Bronchial epithelial cell (primary cell): ENCODE measurements at places on chromosomes 3 and 15.

DNA sequence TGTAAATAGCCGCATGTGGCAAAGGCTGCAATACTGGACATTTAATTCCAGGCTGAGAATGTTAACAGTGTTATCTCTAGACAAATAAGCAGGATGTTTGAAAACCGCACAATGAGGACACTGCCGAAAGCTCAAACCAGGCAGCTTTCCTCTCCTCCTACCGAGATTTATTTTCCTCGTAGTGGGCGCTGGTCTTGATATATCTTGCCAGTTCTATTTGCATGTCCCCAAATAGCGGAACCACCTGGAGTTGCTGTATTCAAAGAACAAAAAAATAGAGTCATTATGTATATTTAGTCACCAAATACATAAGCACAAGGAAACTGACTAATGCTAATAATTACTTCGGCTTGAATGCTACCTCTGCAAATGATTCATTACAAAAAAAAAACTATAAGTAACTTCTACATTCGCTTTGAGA lies 46.5 kb downstream of the CYFIP1 start:
- peak; percentile 73 for DNase-seq

- DNase-seq, result no peak
Observed at GRCh38 chr3:127092776-127093175, 100.2 kb upstream of the PRR23E start.

DNA sequence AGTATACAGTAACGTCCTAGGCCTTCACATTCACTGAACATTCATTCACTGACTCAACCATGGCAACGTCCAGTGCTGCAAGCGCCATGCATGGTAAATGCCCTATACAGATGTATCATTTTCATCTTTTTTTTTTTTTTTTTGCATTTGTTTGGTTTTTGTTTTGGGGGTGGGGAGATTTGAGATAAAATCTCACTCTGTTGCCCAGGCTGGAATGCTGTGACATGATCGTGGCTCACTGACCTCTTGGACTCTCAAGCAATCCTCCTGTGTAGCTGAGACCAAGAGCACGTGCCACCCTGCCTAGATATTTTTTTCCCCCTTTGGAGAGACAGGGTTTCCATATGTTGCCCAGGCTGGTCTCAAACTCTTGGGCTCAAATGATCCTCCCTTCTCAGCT lies 37.4 kb downstream of the SUSD5 start:
- no peak for DNase-seq

GRCh38 chr3:186281176-186281575 lies 80.9 kb downstream of the DGKG start:
- peak; percentile 80 for DNase-seq

GRCh38 chr3:178297740-178298139 lies 238.5 kb upstream of the KCNMB2 start:
- no peak for DNase-seq

- no peak for DNase-seq
Observed at GRCh38 chr3:137081711-137082110, 123.9 kb downstream of the IL20RB start.

- DNase-seq, result no peak
Observed at GRCh38 chr3:159080256-159080655, 278.4 kb downstream of the MFSD1 start.

DNA sequence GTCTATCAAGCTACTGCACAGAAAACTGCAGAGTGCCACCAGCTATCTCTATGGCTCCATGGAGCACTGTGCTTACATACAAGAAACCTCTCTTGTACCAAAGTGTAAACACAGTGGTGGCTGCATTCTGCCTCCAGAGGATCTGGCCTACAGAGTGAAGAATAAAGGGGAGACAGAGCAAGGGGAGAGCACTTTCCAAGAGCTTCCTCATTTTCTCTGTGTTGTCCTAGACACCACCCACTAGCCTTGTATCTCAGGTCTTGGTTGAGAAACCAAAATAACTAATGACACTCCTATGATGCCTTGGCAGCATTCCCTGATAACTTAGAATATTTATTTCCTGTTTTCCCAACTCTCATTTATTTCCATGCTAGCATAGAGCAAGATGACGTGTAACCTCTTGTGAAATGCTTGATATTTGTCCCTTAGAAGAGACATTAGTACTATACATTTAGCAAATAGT lies 56.9 kb upstream of the PHLDB2 start:
- DNase-seq, result peak; percentile 98

DNA sequence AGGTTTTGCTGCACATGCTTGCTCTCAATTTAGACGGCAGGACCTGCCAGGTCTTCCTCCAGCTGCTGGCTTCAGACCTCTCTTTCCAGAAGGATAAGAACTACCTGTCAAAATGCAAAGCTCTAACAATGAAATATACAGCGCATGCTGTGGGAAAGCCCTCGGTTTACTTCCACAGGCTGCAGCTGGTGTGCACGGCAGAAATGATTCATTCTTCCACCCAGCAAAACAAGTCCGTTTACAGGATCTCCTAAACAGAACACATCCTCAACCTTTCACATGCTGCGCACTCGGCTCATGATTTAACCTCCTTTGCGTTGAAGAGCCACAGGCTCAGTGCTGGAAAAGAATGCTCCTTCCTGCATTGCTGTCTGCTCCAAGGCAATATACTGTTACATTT lies 92.4 kb upstream of the WNT5A start:
- no peak for DNase-seq

GRCh38 chr3:158640646-158641045 lies 3.7 kb upstream of the GFM1 start:
- DNase-seq, result no peak

GRCh38 chr3:28115316-28115715 lies 126.1 kb upstream of the CMC1 start:
- no peak for DNase-seq

DNA sequence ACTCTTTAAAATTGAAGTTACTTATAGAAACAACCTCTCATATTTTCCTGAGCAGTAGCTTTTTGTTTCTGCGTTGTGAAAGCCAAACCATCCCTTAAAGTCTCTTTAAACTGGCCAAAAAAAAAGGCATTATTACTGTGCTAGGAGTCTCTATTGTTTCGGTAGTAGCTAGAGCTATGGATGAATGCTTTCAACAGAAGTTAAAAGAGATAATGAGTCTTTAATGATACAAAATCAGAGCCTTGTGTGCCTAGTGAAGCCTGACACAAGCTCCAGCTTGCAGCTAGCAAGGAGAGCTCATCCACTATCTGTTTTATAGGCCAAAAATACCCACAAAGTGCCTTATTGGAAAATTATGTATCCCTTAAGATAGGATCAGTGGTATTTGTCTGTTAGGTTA lies 360.4 kb upstream of the CDIN1 start:
- DNase-seq, result no peak

- no peak for DNase-seq
Observed at GRCh38 chr3:14274612-14274936, 96.0 kb downstream of the LSM3 start.

DNA sequence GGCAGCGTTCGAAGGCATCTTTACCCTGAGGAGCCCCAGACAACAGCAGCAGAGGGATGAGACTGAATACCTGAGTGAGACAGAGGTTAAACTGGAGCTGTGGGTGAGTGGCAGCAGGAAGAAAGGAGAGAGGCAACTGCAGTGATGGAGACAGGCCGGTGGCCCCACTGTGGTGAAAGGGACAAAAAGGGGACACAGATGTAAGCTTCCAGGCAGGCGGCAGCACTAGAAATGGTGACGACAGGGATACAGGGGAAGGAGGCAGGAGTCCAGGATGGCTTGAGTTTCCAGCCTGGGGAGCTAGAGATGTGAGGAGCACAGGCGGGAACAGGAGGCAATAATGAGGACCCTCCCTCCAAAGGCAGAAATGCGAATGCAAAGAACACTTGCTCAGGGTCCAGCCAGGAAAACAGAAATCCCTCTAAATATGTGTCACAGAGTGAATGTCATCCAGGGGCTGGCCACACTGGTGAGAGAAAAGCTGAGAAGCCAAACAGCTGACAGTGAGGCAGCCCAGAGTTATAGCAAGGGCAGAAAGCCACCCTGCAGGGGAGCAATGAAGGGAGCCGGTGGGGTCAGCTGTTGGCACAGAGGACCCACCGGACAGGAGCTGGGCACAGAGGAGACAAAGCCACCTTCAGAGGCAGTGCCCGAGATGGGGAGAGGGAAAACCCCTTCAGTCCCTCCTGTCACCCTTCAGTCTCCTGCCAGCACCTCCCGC lies 70.1 kb downstream of the TBC1D2B start:
- no peak for DNase-seq

- peak; percentile 89 for DNase-seq
Observed at GRCh38 chr3:42376344-42376798, 34.0 kb downstream of the LYZL4 start.

DNA sequence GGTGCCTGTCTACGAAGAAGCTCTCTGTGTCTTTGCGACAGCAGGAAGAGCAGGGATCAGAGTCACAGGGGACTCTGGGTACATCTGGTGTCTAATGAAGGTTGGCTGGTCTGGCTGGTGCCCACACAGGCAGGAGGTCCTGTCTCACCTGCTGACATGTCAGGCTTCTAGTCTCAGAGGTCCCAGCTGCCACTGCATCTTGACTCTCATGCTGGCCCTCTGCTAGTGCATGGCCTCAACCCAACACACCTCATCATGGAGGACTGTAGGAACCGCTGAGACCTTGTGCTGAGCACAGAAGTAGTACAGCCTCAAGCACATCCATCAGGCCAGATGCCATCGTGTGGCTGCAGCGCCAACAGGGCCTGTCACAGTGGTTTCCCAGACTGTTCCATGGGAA lies 206.1 kb upstream of the NR2F2 start:
- DNase-seq, result no peak

DNA sequence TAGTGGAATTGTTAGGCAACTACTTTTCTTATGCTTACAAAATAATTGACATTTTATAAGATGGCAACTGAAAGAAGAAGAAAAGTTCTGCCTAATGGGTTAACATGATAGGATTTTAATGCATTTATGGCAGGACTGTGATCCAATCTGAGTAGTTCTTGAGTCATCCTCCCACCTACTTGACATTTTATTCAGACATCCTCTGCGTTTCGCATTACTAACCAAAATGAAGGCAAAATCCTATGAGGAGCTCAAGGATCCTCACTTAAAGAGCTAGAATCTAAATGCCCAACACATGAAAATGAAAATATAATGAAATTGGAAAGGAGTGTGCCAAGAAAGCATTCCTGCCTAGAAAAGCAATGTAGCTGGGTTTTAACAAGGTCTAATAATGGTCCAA lies 581.1 kb upstream of the SEMA6D start:
- peak; percentile 8 for DNase-seq

DNA sequence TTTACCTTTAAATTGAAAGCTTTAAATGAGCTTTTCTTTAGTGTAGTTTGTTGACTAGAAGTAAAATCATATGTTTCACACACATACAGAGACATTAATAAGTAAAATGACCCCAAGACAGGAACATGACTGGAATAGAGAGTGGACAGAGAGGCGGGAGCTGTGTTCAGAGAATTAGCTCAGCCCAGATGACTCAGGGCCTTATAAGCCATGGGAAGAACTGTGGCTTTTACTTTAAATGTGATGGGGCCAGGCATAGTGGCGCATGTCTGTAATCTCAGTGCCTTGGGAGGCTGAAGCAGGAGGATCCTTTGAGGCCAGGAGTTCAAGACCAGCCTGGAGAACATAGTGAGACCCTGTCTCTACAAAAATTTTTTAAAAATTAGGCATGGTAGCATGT lies 26.7 kb downstream of the SACM1L start:
- no peak for DNase-seq

- no peak for DNase-seq
Observed at GRCh38 chr3:134397755-134398154, 23.5 kb upstream of the AMOTL2 start.

GRCh38 chr3:66497985-66498671 lies 2.7 kb downstream of the LRIG1 start:
- DNase-seq, result no peak

- DNase-seq, result peak; percentile 91
Observed at GRCh38 chr15:48759921-48760320, 50.9 kb downstream of the CEP152 start.

DNA sequence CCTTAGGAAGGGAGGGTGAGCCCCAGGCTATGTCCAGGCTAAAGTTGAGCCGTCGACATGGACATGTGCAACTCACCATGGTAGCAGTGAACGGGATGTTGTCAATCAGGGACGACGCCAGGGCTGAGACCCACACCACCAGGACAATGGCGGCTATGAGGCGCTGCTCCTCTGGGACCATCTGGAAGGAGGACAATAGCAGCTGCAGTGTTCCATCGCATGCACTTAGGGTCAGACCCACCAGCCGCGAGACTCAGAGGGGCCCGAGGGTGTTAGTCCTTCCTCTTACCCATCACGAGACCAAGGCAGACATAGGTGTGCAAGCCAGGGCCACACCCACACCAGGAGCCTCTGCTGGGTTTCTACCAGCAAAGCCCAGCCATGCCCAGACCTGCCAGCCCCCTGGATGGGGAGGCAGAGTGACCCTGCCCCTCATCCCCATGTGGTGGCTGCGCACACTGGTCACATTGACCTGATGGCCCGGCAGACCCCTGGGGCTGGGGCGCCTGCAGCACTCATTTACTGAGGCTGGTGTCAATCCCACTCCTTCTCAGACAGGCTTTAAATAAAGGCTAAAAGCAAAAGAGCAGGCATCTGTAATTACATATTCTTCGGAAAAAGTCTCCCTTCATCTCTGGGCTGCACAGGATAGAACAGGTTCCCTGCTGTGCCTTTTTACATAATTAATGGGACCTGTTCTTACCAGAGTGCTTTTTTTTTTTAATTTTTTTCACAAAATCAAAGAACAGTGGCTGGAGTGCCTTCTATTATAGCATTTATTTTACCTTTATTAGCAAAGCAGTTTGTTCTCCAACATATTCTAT lies 227.8 kb downstream of the OCA2 start:
- no peak for DNase-seq

DNA sequence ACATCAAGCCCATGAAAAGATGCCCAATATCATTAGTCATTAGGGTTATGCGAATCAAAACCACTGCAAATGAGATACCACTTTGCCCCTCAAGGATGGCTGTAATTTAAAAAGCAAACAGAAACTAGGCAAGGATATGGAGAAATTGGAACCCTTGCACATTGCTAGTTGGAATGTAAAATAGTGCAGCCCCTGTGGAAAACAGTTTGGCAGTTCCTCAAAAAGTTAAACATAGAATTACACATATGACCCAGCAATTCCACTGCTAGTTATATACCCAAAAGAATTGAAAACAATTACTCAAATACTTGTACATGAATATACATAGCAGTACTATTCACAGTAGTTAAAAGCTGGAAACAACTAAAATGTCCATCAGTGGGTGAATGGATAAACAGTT lies 186.8 kb upstream of the CGNL1 start:
- no peak for DNase-seq

GRCh38 chr3:112721231-112721630 lies 80.3 kb upstream of the CCDC80 start:
- DNase-seq, result no peak

GRCh38 chr3:149199474-149199873 lies 22.2 kb downstream of the CP start:
- peak; percentile 32 for DNase-seq

- DNase-seq, result no peak
Observed at GRCh38 chr15:76340803-76341365, 4.3 kb downstream of the ISL2 start.

- peak; percentile 49 for DNase-seq
Observed at GRCh38 chr15:94691169-94691568, 459.8 kb downstream of the MCTP2 start.

GRCh38 chr15:74385733-74386132 lies 18.3 kb upstream of the CYP11A1 start:
- no peak for DNase-seq
